ENCODE measurements at places on chromosomes 7 and 10.

- no peak for DNase-seq
Measured at GRCh38 chr7:127896659-127897058, 134.6 kb downstream of the LRRC4 start.

- no peak for DNase-seq
Measured at GRCh38 chr7:5653661-5654060, 127.8 kb downstream of the RNF216 start.

- peak; percentile 96 for DNase-seq
Measured at GRCh38 chr10:119207366-119207666, at the start of gene GRK5. GRK5 (plus strand) TSS chr10:119207571; CDS start chr10:119207918, 347 bp downstream.

DNA sequence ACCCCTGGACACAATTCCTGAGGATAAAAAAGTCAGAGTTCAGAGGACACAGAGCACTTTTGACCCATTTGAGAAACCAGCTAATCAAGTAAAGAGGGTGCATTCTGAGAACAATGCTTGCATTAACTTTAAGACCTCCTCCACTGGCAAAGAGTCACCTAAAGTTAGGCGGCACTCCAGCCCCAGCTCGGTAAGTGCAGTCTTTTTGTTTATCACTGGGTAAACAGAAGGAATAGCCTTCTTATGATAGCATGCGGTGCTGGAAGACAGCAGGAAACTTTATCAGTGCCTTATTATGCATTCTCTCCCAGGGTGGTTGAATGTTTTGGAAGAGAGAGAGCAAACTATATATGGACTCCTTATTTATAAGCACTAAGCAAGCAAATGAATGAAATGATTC is 130.5 kb downstream of the CDK14 start:
- DNase-seq = no peak

DNA sequence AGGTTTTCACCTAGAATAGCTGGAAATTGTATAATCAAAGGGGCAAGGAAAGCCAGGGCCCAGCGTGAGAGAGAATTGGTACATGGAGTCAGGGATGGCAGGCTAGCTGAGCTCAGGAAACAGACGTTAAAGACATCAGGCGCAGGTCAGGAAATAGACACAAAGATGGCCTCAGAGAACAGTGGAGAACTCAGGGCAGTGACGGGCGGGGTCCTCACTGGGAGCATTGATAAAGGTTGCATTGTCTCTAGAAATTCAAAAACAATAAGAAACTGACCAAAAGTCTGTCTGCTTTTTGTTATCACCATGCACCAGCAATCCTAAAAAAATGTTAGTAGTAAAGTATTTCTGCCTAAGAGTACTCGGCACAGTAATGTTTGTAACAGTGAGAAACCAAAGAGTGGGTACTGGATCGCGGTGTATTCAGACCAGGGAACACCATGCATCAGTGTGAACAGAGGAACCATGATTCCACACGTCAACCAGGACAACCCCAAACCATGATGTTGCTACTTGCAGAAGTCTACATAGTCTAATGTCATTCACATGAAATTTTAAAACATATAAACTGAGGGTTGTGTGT is 81.9 kb upstream of the AUTS2 start:
- DNase-seq = no peak

- no peak for DNase-seq
Measured at GRCh38 chr7:22618528-22618927, 108.5 kb upstream of the IL6 start.

DNA sequence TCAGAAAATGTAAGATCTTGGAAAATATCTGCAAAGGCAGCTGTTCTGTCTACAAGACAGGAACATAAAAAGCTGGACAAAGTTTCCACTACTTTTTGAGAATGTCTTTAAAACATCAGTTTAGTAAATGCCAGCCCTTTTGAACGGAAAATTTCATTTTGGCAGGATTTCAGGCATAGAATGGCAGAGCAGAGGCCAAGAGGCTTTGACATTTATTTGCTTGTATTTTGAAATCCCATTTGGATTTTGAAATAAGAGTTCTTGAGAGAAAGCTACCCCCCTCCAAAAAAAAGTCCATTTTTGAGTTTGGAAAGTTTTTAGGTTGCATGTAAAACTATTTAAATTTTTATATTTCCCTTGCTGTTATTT is 3.1 kb upstream of the ETV1 start:
- no peak for DNase-seq

GRCh38 chr10:77943121-77943901 is 16.8 kb upstream of the DLG5 start:
- DNase-seq = peak; percentile 79

DNA sequence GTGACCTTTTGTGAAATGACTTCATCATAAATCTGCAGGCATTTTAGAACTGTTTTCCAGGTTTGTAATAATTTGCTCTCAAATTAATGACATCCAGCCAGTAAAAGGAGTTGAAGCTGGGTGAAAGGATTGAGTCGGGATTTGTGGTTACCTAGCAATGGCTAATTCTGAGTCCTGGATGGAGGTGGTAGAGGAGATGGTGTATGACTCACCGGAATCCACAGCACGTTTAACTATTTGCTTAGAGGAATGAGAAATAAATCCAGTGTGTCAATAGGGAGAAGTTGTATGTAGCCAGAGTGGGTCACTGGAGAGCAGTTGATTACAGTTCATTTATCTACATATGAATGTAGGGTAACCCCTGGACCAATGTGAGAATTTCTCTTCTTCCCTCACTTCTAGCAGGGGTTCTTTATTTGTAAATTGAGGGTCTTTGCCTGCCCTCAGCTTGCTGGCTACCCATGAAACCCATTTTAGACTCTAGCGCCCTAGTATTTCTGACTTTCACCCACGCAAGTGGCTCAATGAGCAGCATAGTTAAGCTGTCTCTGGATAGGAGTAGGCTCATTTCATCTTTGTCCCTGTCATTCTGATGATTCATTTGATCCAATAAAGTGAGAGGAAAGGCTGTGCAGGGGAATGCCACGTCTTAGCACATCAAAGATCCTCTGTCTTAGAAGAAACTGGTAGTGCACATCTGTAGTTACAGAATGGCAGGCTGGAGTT is 547.8 kb downstream of the SORCS3 start:
- DNase-seq = peak; percentile 85

DNA sequence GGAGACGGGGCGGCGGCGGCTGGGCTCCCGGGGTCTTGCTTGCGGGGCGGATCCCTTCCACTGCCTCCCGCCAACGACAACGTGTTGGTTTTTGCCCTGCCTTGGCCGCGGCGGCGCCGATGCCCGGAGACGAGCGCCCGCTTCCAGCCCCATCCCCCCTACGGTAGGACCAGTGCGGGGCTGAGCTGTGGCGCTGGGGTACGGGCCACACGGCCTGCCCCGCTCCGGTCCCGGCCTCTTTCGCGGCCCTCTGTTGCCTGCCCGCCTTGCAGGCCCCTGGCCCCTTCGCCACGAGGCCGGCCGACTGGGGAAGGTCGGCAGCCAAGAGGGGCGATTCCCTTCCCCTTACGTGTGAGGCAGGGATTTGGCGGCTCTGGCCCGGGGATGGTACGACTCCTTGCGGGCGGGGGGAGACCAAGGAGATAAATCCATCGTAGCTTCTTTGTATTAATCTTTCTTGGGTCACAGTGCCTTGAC is 488 bp downstream of the EIF4H start:
- DNase-seq = peak; percentile 37

- DNase-seq = no peak
Measured at GRCh38 chr7:131686833-131687232, 130.4 kb upstream of the PODXL start.

DNA sequence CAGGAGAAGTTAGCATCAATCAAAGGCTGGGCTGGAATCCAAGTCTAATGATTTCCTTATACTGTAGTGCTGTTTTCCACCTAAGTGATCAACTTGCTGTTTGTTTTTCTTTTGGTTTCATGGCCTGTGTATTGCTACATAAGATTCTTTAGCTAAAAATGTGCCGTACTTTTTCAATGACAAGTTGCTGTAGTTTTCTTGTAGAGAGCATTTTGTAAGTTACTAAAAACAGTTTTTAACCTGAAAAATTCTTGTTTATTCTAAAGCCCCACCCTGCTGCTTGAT is 1.3 kb downstream of the HELLS start:
- DNase-seq = no peak

DNA sequence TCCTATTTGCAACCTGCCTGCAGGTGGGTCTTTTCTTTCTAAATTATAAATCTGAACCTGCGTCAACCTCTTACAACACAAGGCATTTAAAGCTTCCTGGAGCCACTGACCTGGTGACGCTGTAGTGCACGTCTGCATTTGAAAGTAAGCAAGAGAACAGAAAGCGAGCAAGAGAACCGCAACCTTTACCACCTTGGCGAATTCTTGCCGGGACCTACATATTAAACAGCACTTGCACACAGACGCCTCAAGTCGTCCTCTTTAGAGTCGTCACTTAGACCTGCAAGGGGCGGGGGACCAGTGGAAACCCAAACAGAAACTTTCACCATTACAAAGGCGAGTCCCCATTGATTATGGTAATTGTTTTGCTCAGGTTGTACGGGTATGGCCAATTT is 9.5 kb downstream of the GLI3 start:
- no peak for DNase-seq

DNA sequence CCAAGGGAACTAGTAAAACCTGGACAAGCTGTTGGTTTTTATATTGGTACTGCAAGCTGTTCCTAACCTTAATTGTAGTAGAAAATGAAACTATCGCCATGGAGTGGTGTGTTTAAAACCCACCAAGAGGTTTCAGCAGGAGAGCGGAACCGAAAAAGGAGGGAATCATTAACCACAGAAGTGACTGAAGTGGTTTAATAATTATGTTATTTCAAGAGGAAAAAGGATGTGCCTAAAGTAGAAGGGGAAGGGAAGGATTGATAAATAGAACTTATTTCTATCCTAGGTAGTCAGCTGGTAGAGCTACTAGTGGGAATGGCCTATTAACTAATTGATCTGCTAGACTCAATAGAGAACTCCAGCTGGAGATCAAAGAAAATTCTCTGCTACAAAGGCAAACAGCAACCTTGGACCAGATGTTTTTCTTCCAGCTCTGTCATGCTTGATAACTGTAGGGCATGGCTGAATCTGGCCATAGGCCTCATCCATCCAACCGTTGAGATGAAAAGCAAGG is 91.8 kb downstream of the BAMBI start:
- DNase-seq = no peak

DNA sequence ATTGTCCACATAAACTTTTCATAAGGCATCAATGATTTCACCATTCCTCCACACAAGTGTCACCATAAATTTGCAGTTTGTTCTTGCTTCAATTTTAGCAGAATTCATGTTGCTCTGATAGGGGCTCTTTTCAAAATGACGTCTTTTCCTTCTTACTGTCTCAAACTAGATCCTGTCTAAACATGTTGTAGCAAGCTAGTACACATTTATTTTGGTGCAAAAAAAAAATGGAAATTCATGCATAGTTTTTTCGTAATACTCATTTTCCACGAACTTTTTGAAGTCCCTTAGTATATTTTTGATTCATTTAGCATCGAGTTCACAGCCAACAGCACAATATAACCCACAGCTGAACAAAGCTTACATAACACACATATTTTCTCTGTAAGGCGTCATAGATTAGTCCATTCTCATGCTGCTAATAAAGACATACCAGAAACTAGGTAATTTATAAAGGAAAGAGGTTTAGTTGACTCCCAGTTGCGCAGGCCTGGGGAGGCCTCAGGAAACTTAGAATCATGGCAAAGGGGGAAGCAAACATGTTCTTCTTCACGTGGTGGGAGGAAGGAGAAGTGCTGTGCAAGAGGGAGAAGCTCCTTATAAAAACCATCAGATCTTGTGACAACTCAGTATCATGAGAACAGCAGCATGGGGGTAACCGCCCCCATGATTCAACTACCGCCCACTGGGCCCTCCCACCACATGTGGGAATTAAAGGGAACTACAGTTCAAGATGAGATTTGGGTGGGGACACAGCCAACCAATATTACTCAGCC is 301.5 kb downstream of the CCDC3 start:
- no peak for DNase-seq

GRCh38 chr10:52950578-52950977 is 178.0 kb upstream of the MBL2 start:
- no peak for DNase-seq

DNA sequence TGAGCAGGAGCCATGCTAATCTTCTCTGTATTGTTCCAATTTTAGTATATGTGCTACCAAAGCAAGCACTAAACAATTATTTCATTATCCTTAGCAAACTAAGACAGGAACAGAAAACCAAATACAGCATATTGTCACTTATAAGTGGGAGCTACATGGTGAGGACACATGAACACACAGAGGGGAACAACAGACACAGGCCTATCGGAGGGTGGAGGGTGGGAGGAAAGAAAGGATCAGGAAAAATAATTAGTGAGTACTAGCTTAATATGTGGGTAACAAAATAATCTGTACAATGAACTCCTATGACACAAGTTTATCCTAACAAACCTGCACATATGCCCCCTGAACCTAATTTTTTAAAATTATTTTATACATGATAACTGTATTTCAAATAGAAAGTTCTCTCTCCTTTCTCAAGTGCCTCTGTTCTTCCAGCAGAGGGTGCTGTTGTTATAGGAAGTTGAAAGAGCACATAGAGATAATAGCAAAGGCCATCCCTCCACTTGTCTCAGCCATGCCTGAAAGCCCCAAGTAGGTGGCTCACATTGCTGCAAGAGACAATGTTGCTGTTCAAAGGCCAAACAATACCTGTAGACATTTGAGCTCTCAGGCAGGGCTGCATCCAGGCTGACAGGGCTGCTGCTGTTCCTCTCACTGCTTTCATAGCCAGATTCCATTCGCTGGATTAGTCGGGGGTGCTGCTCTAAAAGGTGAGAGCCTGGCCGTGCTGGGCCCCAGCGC is 33.4 kb upstream of the PPP3CB start:
- DNase-seq = peak; percentile 71

GRCh38 chr7:151946932-151947331 is 9.3 kb upstream of the GALNTL5 start:
- DNase-seq = no peak

DNA sequence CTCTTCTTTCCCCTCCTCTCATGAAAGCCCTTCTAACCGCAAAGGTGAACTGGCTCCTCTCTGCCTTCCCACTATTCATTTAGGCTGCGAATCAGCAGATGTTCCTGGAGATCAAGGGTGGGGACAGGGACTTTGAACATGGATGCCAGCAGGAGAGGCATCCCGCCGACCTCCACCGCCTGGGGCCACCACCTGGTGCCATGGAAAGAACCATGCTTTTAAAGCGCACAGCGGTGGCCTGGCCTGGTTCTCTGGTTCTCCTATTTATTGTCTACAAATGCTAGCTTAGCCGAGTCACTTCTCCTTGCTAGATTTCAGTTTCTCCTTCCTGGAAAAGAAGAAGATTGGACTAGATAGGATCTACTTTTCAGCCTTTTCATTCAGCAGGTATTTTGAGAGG is 43.2 kb upstream of the KCNMA1 start:
- DNase-seq = no peak
